Right forelimb (tissue), 1 donor: ENCODE measurements at places on chromosomes 7 and 10.

GRCh38 chr7:25835197-25835596 lies 316.8 kb upstream of the NFE2L3 start:
- DNase-seq = no peak

DNA sequence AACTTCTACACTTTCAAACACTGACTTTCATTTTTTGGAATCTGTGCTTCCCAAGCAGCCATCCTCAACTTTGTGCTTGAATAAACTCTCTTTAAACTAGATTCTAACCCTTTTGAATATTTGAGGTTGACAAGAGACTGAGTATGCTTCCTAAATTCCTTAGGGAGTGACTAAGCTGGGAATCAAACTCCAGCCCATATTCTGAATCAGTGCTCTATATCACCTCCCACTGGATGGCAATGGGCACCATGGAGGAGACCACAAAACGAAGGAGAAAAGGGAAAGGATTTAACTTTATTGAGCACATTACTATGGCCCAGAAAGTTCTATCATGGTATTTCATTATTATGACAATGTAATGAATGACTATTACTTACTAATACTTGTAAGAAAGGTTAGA lies 17.2 kb upstream of the SLC26A4 start:
- no peak for DNase-seq

DNA sequence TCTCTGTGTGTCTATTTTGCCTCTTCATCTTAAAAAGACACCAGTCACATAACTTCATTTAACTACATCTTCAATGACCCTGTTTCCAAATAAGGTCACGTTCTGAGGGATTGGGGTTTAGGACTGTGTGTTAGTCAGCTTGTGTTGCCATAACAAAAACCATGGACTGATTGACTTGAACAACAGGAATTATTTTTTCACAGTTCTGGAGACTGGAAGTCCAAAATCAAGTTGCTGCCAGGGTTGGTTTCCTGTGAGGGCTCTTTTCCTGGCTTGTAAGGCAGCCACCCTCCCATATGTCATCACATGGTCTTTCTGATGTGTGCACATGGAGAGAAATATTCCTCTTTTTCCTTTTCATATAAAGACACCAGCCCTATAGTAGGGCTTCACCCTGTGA lies 55.3 kb downstream of the REEP3 start:
- no peak for DNase-seq

DNA sequence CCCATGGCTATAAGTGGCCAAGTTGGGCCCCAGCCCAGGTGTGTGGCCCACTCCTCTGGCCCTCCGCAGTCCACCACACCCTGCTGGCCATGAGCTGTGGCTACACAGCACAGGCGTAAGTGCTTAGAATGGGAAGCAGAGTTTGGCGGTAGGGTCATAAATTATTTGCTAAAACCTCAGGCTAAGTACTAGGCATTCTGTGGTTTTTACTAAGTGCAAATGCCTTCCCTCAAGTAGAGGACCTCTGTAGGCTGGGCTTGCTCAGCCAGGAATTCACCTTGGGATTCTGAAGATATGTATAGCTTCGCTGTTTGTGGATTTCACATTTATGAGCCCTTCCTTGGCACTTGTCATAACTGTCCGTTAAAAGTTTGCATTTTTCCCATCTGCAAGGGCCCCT lies 44.8 kb upstream of the LOXL4 start:
- no peak for DNase-seq

DNA sequence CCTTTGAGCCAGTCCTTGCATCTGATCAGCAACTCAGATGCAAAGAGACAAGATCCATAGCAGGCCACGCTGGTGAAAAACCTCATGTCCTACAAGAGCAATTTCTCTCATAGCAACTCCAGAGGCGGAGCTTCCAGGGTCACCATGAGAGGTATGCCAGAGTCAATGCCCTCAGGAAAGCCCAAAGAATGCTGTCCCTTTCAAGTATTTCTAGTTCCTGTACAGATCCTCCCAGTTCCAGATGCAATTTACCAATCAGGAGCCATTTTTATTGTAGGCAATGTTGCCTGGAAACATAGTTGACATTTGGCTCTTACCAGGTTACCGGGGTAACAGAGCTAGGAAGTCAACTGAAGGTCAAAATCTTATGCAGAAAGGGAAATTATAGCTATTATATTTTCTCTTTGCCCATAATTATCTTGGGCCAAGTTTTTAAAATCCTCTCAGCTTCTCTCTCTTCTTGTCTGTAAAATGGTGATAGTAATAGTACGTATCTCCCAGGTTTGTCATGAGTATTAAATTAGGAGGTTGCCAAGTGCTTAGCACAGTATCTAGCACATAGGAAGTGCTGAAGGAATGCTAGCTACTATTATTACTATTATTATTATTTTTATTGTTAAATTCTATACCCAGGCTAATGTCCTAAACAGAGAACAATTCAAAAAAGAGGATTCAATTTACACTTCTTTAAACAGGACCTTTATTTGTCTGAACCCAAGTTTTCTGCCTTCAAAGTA lies 46.3 kb upstream of the TM9SF3 start:
- DNase-seq = no peak

DNA sequence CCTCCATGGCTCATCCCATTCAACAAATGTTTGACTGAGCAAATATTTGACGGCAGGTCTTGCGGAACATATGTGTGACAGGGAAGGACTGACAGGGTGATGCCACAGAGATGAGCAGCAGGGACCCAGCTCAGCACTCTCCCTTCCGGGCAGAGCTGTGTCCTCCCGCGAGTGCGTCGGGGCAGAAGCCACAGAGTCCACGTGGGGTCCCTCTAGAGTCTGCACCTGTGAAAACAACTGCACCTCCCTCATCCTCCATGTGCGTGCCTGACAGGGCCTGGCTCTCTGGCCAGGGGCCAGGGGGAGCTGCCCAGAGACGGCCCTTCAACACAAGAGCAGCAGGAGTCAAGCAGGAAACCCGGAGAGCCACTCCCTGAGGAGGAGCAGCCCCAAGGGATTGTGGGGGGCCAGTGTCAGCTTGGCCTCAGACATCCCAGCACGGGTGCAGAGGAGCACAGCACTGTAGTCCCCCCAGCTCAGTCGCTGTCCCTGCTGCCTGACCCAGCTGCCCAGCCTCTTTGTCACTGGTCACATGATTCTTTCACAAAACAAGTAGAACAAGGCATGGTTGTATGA lies 83.6 kb upstream of the TMEM72 start:
- no peak for DNase-seq

- DNase-seq = no peak
Observed at GRCh38 chr10:80485946-80486764, 32.0 kb downstream of the TSPAN14 start.

DNA sequence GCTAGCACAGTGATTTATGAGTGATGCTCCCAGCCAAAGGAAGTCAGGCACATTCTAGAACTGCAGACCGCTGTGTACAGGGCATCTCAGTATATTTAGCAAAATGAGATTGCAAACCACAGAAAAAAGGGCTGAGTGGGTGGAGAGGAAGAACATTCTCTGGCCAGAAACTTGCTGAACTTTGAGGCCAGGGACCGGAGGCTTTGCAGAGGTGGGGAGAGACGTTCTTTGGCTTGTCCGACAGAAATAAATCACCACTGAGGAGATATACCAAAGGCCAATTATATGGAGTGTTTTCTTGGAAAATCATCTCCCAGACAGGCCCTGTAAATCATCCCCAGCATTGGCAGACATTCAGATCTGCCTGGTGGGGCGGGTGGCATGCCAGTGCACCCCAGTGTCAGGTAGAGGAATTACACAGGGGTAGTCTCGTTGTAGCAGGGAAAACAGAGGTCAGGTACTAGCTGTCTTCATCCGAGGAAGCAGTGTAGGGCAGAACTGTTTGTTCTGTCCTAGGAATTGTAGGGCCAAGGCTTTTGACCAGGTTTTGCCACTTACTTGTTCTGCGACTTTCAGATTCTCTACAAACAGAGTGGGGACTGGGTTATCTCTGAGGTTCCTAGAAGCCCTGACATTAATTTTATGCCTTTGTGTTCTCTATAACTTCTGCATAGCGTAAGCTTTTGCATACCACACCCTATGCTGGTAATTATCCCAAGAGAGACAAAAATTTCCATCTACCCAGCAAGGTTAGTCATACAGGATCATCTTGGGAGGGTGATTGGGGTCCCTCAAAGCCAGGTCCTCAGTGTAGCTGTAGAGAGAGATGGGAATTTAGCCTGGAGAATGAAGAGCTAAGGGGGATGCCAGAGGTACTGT lies 655.6 kb downstream of the LRMDA start:
- DNase-seq = peak; percentile 69

DNA sequence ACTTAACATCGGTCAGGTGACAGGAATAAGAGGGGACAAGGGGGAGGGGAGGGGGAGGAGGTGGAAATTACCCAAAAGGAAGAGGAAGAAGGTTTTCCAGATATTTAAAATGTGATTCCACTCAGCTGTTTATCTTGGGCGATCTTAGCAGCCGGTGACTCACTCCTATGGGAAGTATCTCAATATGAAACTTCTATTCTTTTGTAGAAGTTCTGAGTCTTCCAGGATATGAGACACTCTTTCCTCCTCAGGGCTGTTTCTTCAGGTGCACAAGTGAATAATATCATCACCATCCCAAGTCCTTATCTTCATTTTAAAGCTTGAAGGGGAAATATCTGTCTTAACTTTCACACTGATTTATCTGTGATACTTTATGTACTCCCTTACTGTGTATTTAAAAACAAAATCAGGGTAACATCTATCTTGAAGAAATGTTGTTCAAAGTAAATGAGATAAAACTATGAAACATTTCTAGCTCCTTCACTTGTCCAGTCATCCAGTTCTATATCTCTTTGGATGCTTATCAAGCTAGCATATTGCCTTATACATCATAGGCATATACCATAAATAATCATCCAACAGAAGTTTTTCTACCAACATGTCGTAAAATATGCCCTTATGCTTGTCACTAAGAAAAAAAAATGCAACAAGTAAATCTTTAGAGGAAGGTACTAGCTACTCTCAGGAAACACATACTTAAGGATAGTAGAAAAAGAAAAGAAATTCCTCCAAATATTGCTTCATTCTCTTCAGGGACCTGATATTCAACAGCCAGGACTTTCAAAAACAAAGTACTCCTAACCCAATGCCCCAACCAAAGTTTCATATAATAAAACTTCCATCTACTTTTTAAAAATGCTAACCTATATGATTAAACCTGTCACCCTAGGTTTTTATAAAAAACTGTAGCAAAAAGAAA lies 13.7 kb downstream of the DOCK4 start:
- no peak for DNase-seq

DNA sequence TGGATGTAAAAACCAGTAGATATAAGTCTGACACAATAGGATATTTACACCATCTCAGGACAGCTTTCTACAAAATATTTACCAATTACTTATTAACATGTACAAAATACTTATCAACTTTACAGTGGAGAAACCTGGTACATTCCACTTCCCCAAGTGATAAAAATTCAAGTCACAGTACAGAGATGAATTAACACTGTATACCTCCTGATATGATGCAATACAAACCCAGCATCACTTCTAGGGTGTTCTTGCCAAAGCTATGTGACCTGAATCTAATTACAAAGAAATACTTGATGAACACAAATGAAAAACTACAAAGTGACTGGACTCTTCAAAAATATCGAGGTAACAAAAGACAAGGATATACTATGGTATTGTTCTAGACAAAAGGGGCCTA lies 156.4 kb upstream of the FGFR2 start:
- no peak for DNase-seq

- DNase-seq = no peak
Observed at GRCh38 chr10:132158122-132158741, 28.5 kb upstream of the DPYSL4 start.

- no peak for DNase-seq
Observed at GRCh38 chr7:112444505-112444904, 5.8 kb upstream of the IFRD1 start.

DNA sequence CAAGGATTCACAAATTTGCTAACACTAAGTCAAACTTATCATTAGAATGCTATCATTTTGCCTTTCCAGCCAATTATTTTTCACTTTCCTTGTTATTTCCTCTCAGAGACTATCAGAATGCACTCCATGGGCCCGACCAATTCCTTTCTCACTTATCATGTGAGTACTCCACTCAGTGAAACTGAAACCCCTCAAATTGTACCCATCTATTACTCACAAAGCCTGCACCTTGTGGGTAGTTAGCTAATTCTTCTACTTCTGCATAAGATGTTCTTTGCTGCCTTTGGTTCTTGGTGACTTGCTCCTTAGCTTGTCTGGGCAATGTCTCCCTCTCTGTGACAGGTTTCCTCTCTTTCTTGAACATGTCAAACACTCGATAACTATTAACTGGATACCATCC lies 35.2 kb upstream of the MBL2 start:
- no peak for DNase-seq

- no peak for DNase-seq
Observed at GRCh38 chr10:114206902-114207301, 27.7 kb downstream of the TDRD1 start.

GRCh38 chr7:30594048-30594539 lies 584 bp upstream of the GARS1 start:
- DNase-seq = no peak

GRCh38 chr10:78436222-78436573 lies 402.5 kb downstream of the RPS24 start:
- DNase-seq = no peak

DNA sequence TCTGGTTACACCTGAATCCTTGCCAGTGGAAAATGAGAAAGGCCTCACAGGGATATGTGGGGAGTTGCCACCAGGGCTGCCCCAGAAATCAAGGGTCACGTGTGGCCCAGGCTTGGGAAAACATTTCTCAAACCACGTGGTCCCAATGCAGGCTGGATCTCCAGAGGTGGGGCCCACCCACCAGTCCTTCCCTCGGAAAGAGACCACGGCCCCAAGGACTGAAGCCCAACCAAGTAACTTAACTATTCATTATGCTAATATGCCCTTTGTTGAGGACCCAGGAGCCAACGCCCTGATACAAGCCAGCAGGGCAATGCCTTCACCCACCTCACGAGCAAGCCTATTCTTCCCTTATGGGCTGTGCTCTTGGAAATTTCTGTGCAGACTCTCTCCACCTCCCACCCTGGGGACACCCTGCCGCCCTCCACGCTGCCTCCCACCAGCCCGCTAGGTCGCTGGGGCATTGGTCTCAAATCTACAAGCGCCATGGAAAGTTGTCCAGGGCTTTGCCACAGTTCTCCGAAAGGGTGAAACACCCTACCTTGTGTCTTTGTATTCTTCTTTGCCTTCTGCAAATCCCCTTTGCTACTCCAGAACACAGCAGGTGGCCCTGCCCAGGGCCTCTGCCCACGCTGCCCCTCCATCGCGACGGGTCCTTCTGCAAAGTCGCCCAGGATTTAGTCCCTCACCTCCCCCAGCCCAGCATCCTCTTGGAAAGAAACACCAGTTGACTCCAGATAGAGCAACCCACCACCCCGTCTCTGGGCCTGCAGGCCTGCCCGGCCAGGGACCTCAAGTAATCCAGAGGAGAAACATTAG lies 8.8 kb downstream of the TNS3 start:
- DNase-seq = no peak

DNA sequence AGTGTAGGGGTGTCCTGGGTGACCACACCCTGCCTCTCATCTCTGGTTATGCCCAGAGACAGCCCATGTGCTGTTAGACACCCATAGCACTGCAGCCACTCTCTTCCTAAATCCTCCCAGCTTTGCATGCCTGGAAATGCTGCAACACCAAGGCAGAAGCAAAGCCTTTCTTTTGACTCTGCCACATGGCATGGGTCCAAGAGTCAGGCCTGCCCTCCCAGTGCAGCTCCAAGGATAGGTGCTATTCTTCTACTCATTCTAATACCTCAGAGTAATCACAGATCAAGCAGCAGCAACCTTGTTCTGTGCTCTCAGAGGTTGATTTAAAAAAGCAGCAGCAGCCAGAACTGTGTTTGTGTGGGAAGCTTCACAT lies 23.4 kb downstream of the FRMPD2 start:
- no peak for DNase-seq
